ENCODE measurements at places on chromosomes 2 and 18.

GRCh38 chr2:69781321-69782248 is 39.7 kb downstream of the ANXA4 start:
- no peak for DNase-seq

- DNase-seq: no peak
These were observed 75.8 kb downstream of the USP40 start for GRCh38 chr2:233490831-233491230.

- no peak for DNase-seq
These were observed 335.2 kb downstream of the KCNJ3 start for GRCh38 chr2:155033652-155034051.

DNA sequence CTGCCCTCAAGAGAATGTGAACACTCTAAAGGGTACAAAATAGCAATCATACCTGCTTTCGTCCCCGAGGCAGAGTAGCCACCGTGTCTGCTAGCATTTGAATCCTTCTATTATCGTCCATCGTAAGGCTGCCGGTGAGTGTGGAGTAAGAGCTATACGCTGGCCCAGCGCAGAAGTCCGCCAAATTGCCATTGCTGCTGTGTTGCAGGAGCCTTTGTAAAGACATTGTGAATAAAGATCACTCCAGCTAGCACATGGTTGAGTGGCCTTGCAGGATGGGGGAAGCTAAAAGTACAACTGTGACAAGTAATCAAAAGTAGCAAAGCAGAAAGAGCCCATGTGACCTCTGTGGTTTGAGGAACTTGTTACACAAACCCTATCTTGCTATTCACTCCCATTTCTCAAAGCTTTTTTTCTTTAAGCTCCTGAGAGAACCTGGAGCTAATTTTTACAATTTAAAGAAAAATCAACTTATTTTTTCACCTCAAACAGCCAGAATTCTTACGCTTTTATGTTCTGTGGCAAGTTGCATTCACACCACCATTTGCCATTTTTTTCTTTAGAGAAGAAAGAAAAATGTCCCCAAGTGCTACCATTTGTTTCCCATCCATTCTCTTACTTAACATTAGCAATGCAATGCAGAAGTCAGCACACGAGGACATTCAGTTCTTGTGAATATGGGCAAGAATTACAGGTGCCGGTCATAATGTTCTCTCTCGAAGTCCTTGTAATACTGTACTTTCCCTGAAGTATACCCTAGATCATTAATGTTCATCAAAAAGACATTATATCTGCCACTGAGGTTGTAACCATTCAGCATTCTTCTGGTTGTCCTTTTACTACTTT is at the start of gene CYTIP:
TSS of gene CYTIP (minus strand) at position 295 of the 846 bp plus-strand sequence. CDS start at position 226, 69 bp downstream.
- DNase-seq: peak; percentile 49

- DNase-seq: no peak
These were observed 1636.9 kb upstream of the ACVR2A start for GRCh38 chr2:146207901-146208300.

DNA sequence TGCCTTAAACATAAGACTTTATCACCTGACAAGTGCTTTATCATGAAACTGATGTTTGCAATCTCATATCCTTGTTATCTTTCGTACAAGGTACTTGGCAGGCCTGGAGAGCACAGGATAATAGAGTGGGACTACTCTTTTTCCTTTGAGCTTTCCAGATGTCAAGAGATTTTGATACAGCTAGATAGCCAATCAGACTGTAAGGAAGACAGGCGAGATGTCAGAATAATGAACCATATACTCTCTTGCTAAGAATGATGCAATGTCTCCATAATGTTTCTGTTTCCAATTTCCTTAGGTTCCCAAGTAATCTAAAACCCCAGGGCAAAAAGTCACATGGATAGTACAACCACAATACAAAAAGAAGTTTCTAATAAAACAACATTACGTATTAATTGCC is 313.1 kb downstream of the PDE11A start:
- DNase-seq: no peak

- no peak for DNase-seq
These were observed 33.7 kb upstream of the LYPD6B start for GRCh38 chr2:149004836-149005235.

DNA sequence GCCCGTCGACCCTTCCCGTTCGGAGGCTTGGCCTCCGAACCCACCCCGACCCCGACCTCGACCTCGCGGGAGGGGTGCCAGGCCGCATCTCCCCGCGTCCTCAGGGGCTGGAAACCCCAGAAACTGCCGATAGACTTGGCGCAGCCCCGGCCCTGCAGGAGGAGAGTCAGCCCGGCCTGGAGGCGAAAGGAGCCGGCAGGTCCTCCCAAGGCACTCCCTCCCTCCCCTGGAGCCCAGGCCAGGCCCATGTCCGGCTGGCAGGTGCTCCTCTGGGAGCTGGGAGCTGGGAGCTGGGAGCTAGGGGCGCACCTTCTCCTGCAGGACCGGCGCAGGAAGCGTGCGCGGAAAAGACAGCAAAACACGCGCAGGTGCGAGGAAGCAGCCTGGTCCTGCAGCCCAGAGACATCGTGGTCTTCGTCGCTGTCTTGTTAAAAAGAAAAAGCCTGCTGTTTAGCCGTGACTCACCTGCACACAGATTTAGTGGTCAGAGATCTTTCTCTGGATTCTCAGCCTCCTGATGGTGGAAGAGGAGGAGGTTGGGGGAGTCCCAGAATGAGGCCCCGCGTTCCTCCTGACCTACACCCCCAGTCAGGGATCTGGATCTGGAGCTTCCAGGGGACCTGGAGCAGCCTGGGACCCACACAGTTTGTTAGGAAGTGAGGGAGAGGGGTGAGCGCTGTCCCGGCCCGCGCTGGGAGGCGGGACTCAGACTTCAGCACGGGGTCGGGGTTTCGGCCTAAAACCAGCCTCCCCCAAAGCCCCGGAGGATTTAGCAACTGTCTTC is 660 bp upstream of the MBP start:
- peak; percentile 69 for DNase-seq

DNA sequence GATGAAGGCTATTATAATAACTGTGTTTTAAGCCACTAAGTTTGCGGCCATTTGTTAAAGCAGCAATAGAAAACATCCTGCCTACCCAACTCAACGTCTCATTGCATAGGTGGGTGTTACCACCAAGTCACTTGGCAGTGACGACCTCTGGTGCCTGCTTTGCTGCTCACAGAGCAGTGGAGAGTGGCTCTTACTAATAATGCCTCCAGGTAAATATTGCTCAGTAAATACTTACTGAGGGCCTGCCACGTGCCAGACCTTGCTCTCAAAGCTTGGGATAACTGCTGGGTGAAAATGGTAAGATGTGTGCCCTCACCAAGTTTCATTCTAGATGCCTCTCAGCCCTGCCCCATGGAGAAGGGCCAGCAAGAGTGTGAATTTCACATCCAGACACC is 27.7 kb downstream of the ITGA6 start:
- no peak for DNase-seq

Measured in lower lobe of right lung (tissue), 2 donors.